Activated T-cell treated with anti-CD3 and anti-CD28 coated beads for 1 hour (primary cell): ENCODE measurements at places on chromosomes 2 and 18.

- DNase-seq = no peak
Measured at GRCh38 chr2:36698993-36699392, 2.5 kb downstream of the VIT start.

DNA sequence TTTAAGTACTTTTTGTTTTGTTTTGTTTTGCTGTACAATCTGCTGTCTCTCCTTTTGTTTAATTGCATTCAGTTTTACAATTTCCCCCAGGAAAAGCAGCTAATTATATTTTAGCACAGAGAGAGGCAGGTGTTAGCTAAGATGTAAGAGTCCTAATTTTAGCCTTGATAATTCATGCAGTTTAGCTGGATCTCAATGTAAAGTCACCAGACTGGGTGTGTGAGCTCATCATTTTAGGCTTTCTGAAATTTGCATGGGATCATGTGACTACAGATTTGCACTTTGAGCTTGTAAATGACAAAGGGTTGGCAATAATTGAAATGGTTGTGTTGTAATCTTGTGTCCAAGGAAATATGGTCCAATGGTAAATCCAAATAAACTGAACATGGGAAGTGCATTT lies 68.5 kb downstream of the ETAA1 start:
- DNase-seq = no peak

DNA sequence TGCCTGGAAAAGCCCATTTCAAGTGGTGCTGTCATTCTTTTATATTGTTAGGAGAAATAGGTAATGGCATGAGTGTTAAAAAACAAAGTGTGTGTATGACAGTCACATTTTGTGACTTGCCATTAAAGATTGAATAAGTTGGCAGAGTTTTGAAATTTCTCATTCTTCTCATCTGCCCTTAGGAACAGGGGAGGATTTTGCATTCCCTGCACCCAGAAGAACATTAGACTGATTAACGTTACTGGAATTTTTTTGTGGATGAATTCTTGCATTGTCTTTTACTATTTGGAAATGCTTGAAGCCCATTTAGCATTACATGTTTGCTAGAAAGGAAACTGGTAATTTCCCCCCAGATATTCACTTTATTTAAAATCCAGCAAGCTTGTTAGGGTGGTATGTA lies 162.2 kb downstream of the BABAM2 start:
- DNase-seq = no peak

- no peak for DNase-seq
Measured at GRCh38 chr2:53632714-53633113, 134.9 kb upstream of the CHAC2 start.

- no peak for DNase-seq
Measured at GRCh38 chr2:85712336-85712735, 18.2 kb downstream of the GNLY start.

DNA sequence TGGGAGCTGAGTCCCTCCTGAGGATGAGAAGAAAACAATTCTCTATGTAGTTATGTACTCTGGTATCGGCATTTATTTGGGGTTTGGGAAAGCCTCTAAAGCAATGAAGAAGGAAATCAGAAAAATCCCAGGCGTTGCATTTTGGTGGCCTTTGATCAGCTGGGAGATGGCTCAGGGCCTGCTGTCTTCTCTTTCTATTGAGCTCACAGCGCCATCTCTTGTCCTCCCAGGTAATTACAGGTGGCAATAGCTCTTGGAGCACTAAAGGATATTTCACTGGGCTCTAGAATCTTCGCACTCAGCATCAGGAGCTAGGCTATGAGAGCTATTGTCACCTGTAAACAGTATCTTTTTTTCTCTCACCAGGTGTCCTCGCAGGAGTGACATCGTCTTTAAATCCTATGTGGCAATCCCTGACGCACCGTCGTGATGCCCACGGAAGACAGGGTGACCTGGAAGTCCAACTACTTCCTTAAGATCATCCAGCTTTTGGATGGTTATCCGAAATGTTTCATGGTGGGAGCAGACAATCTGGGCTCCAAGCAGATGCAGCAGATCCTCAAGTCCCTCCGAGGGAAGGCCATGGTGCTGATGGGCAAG lies 76.1 kb upstream of the PMAIP1 start:
- no peak for DNase-seq

DNA sequence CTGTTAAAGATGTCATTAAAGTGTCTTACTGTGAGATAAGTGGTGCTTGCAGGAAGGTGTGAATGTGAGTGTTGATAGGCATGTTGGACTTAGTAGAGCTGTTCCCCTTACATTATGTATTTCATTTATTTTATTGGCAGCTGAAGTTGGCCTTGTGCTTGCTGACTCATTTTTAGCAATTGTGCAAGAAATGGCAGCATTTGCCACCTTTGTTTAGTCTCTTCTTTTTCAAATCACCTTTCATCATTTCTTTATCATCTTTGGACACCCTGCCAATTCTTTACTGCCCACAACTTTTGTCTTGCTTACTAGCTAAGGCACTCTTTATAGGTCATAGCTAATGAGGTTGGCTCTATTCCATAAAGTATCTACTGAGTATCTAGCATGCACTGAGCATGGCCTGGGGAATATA lies 130.3 kb upstream of the LYPD6 start:
- DNase-seq = no peak

DNA sequence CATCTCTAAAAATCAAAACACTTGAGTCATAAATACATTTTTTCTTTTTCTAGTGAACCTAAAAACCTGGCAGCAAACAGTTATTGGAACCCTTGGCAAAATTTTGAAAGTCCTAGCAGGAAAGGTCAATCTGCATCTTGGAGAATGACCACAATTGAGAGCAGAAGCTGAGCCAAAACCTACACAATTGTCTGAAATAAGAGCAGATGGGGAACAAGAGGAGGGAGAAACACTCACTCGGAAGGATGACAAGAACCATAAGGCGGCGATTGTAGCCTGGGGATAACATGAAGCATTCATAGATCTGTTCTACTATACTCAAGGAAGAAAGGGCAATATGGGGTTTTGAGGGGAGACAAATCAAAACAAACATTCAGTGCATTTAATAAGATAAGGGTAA lies 117.0 kb downstream of the CHN1 start:
- no peak for DNase-seq

DNA sequence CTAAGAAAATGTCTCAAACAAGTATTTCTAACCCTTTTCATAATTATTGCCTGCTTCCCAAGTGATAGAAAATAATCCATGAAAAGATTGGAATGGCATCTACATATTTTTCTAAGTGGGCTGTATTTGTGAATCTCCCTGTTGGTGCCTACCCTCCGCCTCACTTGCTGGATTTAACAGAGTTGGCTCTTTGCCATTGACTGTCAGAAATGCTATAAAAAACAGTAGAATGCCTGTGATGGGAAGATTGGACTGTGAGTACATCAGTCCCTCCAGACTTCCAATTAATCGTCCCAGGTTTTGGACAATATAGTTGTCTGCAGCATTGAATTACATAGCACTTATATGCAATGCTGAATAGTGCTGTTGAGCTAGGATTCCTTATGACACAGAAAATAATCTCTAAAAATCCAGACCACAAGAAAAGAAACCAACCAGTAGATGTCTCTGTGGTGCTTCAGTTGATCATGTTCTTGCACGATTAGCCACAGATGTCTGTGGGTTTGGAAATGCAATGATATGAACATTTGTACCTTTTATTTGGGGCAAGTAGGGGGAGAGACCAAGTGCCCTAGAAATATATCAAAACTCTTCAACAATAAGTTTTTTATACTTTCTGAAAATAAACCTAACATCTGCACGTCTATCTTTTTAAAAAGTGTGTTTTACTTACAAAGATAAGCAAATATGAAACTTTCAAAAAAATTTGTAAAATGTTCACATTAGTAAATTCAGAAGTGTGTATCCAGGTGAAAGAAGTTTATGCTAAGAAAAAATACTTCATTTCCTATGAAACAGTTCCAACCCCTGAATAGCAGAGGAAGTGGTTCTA lies 88.5 kb downstream of the DYNAP start:
- no peak for DNase-seq

GRCh38 chr2:191122638-191123294 lies 28.0 kb downstream of the STAT4 start:
- DNase-seq = no peak

DNA sequence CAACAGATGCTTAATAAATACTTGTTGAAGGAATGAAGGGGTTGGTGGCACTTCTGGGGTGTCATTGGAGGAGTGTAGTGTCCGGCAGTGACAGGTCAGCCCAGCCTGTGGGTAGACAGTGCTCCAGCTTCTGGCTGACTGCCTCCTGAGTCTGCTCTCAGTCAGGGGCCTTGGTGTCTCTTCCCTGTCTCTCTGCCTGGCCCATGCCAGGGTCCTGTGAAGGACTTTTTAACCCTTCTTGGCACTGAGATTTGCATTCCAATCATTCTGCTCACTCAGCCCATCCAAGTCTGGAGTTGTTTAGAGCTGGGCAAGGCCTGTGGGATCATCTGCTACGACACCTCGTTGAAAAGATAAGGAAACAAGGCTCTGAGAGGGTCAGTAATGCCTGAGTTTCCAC lies 1.4 kb upstream of the KCNK3 start:
- DNase-seq = no peak

- no peak for DNase-seq
Measured at GRCh38 chr2:15154297-15154696, 406.8 kb downstream of the NBAS start.

DNA sequence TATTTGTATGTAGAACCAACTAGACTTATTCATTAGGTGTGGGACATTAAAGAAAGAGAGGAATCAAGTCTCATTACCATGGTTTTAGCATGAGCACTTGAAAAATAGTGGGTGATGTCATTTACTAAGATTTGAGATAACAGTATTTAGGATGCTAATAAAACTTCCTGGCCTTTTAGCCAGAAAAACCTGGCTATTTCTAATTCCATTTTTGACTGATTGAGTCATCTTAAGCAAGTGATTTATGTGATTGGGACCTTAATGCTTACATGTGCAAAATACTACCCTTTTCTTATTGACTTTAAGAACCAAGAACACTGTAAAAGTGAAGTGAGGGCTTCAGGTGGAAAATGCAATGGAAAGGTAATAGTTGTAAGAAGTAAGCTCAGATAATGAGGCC lies 196.8 kb upstream of the SESTD1 start:
- no peak for DNase-seq

DNA sequence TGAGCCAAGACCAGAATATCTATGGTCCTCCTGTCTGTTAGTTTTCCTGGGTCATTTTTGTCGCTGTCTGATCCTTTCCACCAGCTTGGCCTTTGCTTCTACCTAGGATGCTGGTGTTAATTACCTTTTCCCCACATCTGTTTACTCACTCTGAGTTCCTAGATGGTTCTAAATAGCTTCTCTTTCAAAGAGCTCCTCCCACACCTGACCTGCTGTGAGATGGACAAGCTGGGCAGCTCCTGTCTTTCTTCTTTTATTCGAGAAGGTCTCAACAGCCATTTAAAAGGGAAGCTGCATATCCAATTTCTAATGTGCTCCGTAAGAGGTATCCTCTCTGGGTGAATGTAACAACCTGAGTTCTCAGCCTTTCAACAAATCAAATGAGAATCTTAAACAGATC lies 156.2 kb downstream of the HRH4 start:
- no peak for DNase-seq

GRCh38 chr2:142038826-142039225 lies 92.0 kb downstream of the LRP1B start:
- DNase-seq = no peak

- DNase-seq = no peak
Measured at GRCh38 chr2:226683196-226683595, 116.4 kb downstream of the IRS1 start.

DNA sequence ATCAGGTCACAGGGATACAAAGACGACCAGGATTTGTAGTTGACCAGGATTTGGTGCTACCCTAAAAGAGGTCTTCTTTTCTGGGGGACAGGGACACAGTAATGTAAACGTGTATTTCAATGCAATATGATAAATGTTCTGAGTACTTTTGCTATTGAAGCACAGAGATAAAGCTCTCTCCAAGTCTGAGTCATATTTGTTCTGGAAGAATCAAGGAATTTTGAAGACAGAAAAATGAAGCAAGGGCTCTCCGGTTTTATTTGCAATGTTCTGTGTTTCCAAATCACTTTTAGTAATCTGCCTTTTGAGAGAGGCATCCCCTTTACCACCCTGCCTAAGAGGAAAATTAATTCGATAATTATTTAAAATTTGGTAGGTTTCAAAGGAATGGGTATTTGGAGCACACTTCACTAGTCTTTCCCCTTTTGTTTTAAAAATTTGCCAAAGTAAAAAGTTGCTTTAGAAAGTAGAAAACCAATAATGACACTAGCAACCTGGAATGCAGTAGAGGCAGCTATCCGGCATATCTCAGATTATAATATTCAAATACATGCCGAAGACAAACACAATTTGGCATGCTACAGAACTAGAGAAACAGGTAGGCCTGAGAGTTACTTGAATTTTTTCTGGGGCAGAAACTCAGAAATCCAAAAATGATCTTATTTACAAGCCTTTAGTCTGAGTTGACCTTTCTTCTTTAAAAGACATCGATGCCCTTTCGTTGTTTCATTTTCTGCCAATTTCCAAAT lies 82.7 kb downstream of the MREG start:
- no peak for DNase-seq

DNA sequence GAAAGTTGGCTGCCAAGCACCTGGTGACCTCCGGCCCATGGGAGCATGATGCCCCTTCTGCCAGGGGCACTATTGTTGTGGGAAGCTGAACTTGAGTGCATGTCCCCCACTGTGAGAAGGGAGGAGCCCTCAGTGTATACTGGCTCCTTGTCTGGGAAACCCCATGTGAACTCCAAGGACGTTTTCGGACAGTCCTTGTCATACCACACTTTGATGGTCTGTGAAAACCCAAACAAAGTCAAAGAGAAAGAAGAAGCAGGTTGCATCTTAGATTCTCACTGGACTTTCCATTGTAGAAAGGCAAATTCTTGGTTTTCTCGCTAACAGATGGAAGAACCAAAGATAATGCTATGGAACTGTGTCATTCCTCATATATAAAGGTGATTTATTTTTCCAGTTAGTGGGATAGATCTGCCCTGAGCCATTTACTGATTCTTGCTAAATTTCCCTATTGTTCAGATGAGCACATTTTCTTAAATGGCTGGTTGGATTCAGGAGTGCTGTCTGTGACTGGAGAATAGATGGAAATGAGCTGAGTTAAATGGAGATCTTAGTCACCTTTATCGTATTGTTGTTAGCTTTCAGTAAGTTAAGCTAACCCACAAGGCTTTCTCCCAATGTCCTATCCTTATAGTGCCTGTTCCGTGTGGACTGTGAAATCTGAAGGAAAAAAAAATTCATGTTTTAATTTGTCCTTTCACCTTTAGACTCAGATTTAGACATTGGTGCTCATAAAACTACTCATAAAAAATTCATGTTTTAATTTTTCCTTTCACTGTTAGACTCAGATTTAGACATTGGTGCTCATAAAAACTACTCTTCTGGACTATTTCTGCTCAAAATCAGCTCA lies 166.6 kb downstream of the ACTR3 start:
- no peak for DNase-seq

DNA sequence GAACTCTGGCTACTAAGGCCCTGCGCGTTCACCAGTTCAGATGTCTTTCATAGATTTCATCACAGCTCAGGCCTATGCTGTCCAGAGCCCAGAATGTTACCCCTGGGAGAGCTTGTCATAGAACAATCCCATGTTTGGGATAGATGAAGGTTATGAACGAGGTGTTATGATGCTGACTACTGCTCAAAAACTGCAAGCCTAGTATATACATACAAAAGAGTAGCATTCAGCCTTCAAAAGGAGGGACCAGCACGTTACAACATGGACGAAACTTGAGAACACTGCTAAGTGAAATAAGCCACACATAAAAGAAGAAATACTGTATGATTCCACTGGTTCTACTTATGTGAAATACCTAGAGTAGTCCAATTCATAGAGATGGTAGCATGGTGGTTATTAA lies 401.9 kb downstream of the NBAS start:
- no peak for DNase-seq

GRCh38 chr18:3402982-3403451 lies 47.0 kb upstream of the TGIF1 start:
- no peak for DNase-seq
